ENCODE measurements at places on chromosomes 3 and 15. TPM values are rescaled to one million over a fixed set of nuclear protein-coding genes. Genes with fewer than 3 reads are reported as not detected.

DNA sequence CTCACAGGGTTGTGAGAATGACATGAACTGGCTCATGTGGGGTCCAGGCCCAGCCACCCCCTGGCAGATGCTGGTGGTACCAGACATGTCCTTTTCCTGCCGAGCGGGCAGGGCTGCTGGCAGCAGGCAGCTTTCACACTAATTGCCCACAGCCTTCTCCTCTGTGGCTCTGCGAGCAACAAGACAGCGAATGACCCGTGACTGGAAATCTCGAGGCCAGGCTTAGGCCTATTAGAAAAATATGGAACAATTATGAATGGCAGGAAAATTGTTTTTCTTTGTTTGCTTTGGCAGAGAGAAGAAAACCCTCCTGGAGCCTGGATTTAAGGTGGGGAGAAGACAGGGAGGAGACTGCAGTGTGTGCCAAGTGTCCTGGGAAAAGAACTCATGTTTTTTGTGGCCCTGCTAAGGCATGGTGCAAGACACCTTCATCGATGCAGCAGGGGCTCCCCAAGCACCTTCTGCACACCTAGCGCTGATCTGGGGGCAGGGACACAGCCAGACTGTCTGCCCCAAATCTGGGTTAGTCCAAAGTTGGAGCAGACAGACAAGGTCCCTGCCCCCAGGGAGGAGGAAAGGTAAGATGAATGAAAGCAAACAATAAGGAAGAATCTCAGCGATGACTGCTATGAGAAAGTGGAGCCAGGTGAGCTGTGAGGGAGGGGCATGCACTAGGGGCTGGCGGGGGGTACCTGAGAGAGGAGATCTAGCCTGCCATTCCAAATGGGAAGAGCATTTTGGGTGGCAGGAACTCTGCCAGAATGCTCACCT, 193.8 kb upstream of the TLE3 start:
- peak; percentile 43 for DNase-seq

DNA sequence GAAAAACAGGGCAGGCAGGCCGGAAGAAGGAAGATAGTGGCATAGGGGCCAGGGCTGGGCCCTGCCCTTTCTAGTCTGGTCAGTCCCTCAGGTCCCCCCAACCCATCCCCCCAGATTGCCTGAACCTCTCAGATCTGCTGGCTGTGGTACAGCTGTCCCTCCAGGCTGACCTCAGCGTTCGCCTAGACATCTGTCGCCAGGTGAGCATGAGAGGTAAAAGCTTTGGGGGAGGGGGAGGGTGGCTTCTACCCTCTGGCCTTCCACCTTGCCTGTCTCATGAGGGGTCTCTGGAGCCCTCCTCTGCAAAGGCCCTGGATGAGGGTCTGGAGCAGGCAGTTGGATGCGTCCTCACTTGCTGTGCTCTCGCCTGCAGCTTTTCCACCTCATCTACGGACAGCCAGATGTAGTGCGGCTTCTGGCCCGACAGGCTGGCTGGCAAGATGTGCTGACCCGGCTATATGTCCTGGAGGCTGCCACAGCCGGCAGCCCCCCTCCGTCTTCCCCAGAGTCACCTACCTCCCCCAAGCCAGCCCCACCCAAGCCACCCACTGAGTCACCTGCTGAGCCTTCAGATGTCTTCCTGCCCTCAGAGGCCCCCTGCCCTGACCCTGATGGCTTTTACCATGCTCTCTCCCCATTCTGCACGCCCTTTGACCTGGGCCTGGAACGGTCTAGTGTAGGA, 20.2 kb downstream of the NBEAL2 start:
- no peak for DNase-seq

DNA sequence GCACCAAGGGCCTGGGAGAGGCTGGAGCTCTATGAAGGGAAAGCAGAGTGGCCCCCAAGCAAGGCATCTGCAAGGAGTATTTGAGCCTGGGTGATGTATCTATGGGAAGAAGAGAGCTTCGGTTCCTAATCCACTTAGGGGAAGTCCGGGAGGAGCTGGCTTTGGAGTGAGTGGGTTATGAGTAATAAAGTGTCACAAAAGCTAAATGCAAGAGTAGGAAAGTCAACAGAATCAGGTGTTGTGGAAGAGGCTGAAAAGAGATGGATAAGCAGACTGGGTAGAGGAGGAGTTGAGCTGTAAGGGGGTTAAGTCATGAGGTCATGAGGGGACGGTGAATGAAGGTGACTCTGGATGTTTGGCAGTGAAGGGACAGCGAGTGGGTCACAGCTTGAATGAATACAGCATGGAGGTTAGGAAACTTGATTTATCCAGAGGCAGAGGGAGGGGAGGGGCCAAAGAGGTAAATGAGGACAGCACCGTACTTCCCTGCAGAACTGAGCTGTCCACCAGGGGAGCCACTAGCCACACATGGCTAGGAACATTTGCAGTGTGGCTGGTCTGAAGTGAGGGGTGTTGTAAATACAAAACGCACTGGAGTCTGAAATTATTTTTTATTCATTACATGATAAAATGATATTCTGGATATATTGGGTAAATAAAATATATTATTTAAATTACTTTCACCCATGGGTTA, 83.3 kb downstream of the ADCY5 start:
- peak; percentile 56 for DNase-seq

DNA sequence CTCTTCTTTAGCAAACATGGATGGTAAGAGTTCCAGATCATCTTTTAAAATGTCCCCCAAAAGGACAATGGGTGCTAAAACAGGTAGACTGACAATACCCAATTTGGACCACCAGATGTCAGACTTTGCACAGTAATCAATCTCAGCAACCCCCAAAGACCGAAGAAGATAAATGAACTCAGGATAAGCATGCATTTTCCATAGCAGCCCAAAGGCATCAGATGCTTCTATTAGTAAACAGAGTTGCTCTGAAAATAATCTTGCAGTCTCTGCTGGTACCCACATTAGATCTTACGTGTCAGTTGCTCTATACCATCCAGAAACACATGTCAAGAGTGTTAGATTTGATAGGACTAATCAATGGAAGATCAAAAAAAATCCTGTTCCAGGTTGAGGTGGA, 20.6 kb downstream of the MYH15 start:
- DNase-seq = peak; percentile 59

DNA sequence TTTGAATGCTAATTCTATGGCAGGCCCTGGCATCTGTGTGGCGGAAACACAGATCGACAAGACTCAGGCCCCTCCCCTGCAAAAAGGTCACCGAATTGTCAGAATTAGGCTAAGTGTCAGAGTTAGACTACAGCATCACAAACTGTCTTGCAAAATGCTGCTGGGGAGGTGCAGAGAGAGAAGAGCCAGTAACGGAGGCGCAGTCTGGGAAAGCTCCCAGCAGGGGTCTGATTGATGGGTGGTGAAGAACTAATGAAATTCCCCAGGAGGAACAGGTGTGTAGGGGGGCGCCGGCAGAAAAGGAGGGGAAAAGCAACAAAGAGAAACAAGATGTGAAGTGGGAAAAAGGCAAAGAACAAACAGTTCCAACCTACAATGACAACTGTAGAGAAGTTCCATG, 72.7 kb upstream of the TAMM41 start:
- DNase-seq = no peak

DNA sequence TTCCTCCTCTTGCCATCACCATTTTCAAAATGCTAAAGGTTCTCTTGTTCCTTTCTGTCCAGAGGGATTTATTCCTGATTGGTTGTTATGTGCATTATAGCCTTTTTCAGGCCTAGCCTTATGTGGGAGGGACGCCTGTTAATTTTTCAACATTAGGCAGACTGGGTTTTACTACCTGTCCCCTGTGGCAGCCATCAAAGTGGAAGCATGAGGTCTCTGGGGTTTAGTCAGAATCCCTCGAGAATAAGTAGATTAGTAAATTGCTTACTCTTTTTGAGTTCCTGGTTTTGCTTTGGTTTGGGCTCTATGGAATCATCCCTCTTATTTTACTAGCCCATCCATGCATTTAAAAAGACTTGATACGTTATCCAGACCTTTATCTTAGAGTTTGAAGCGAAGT, 32.4 kb downstream of the PAK2 start:
- no peak for DNase-seq

- peak; percentile 16 for DNase-seq
Observed at GRCh38 chr3:62803276-62803675, 71.9 kb downstream of the CADPS start.

GRCh38 chr3:160665784-160666526, 11.0 kb upstream of the ARL14 start:
- DNase-seq = peak; percentile 89

- peak; percentile 88 for DNase-seq
Observed at GRCh38 chr15:49863431-49864224, 242.8 kb downstream of the DTWD1 start.

- no peak for DNase-seq
Observed at GRCh38 chr3:175457301-175457700, 598.2 kb downstream of the NAALADL2 start.

GRCh38 chr3:116034794-116035193, 410.5 kb downstream of the LSAMP start:
- DNase-seq = no peak

DNA sequence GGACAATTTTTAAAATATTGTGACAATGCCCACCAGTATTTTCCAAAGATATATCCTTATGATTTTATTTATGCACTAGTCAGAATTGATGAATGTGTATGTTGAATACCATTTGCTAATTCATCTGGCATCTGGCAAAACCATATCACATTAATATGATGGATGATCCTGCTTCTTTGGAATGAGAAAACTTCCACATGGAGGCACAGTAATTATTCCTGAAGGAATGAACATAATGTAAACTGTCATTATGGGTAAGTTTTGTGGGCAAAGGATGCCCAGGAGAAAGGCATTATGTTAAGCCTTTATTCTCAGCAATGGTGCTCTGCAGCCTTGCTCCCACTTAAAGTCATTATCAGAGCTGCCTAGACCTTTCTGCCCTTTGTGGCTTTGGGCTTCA, 113.0 kb upstream of the MME start:
- DNase-seq = no peak

DNA sequence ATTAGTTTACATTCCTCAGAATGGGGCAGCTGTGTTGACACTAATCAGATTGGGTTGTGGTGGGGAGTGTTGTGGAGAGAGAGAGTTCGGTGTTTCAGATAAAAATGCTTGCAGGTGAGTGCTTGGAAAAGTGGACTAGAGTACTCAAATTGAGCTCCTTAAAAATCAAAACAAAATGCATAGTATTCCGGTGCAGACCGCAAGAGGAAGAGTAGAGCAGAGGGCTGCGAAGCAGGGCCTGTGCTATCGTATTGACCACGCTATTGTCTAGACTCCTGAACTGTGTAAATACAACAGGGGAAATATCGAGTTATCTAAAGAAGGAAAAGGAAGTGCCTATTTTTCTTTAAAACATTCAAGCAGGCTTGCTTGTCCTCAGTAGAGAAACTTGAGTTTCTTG, 159.5 kb downstream of the TP63 start:
- DNase-seq = no peak

DNA sequence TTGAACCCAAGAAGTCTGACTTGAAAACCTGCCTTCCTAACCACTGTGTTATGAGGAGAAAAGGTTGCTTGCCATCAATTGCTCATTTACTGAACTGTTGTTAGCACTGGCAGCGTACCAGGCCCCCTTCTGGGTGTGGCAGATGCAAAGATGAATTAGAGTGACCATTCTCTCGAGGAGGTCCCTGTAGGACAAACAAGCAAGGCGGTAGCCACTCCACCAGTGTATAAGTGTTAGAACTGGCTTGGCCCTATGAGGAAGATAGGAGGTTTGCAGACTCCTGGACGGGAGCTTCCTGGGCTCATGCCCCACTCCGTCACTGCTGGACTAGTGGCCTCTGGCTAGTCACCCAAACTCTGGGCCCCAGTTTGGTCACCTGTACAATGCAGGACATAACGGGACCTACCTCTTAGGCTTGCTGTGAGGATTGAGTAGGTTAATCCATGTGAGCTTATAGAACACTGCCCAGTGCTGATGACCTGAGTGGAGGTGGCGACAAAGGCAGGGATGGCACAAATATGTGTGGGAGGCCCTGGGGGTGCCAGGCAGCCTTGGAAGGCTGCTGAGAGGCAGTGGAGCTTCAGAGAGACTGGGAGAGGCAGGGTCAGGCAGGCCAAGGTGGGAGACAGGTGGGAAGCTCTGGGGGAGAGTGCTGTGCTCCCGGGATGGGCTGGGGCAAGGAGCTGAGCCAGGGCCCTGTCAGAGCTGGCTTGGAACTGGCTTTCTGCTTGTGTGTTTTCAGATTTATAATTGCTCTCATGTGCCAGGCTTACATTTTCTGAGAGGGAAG, 145.9 kb downstream of the DNAJB8 start:
- DNase-seq = no peak

GRCh38 chr3:33299395-33300081, 22.3 kb downstream of the FBXL2 start:
- peak; percentile 32 for DNase-seq

GRCh38 chr3:152717252-152717651, 117.7 kb upstream of the P2RY1 start:
- peak; percentile 31 for DNase-seq

DNA sequence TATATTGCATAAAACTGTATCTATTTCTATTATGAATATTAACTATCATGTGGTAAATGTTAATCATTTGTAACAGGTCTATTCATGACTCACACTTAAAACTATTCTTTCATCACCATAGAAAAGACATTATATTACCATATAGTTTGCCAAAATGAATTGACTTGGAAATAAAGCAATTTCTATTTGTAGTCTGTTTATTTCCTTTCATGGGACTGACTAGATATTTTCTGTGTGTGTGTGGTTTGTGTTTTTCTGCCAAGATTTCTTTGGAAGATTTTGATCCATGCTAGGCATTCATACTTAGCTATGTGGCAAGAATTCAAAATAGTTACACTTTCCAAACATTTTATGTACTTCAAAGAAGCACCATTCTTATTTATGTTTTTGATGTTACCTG, 522.5 kb upstream of the AGTR1 start:
- no peak for DNase-seq

- peak; percentile 90 for DNase-seq
Observed at GRCh38 chr3:84958495-84959469, at the start of gene CADM2. CADM2 (plus strand) TSS chr3:84958989.

GRCh38 chr3:170792471-170792870, 77.5 kb downstream of the RPL22L1 start:
- no peak for DNase-seq

DNA sequence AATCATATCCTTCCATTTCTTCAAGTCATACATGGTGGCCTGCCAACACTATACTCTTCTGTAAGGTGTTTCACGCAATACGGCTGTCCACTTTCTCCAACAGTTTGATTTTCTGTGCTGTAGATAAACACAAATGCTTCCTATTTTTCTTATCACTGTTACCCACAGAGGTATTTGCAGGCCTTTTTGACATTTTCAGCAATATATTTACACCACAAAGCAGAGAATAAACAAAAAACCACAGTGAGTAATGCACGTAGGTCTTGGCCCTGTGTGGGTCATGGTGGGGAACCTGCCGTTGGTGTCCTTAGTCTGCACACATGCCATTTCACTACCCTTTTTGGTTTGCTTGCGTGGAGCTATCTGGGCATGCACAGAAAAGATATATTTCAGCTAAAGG, 59.5 kb downstream of the LRRC28 start:
- DNase-seq = no peak

ANKRD63 gene
- not detected for total RNA-seq

UPK1B gene
- total RNA-seq = not detected

PCCB gene
- total RNA-seq = 51.7 TPM

EOMES gene
- 1.3 TPM for total RNA-seq

LRRIQ4 gene
- total RNA-seq = not detected

IL17RD gene
- total RNA-seq = 1.2 TPM
